NCI-H2107 (cell line): ENCODE measurements at places on chromosomes 3 and 15.

GRCh38 chr3:98331329-98331728 lies 22.3 kb upstream of the OR5K4 start:
- DNase-seq = no peak

- no peak for DNase-seq
Measured at GRCh38 chr3:163929069-163929652, 1149.1 kb downstream of the SI start.

GRCh38 chr3:81929697-81930096 lies 168.3 kb upstream of the GBE1 start:
- DNase-seq = no peak

- DNase-seq = no peak
Measured at GRCh38 chr3:105822171-105823123, 46.4 kb downstream of the CBLB start.

- no peak for DNase-seq
Measured at GRCh38 chr3:14472471-14473351, 67.4 kb downstream of the GRIP2 start.

- DNase-seq = no peak
Measured at GRCh38 chr3:132544130-132544529, 52.9 kb upstream of the ACKR4 start.

DNA sequence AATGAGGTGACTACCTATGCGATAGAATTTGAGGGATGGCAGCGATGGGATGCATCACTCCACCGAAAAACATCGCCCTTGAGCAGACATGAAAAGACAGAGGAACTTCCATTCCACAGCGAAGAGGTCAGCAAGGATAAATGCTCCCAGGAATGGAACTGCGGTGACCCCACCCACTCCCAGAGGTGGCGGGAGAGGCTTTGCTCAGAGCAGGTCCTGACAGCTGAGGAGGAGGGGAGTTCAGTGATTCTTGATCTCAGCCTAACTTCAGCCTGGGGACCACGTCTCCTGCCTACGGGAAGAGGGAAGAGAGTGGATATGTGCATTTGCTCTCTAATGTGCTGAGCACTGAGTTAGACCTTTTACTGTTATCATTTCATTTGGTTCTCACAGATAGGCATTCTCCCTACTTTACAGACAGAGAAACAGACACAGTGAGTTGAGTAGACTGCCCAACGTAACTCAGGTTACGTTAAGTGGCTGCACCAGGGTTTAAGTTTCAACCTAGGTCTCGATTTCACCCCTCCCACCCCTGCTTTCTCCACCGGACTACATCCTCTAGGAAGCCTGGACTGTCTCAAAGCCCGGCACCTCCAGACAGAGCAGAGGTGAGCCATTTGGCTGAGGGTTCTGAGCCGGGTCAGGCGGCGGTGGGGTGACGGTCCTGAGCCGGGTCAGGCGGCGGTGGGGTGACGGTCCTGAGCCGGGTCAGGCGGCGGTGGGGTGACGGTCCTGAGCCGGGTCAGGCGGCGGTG lies 170.0 kb downstream of the RAB11A start:
- no peak for DNase-seq

DNA sequence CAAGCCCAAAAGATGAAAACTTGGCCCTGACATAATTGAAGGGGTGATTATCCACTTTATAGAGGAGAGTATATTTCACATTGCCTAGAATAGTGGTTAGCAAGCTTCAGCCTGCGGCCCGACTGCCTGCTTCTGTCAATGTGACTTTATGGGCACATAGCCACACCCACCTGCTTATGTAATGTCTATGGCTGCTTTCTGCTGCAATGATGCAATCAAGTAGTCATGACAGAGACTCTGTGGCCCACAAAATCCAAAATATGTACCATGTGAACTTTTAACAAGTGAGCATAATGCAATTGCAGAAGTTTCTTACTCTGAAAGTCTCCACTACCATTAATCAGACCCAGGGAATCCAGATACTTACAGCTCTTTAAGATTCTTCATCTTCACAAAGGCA lies 103.1 kb downstream of the LRIG1 start:
- DNase-seq = no peak

GRCh38 chr3:137687181-137687879 lies 76.8 kb upstream of the SOX14 start:
- DNase-seq = no peak

DNA sequence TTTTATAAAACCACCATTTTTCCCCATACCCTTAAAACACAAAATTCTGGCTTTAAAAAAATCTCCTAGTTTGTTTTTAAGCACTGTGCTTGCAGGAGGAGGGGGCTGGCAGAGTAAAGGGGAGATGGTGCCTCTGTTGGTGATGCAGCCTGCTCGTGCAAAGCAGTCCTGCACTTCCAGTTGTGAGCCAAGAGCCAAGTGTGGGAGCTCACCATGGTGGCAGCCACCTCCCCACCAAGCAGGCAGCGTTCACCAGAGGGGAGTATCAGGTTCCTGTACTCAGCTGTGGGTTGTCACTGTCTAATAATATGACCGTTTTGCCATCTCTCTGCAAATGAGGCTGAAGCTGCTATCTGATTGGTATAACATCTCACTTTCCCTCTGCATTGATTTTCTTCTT lies 164.8 kb downstream of the SYNPR start:
- no peak for DNase-seq

- no peak for DNase-seq
Measured at GRCh38 chr3:197430934-197431333, 124.8 kb downstream of the BDH1 start.

DNA sequence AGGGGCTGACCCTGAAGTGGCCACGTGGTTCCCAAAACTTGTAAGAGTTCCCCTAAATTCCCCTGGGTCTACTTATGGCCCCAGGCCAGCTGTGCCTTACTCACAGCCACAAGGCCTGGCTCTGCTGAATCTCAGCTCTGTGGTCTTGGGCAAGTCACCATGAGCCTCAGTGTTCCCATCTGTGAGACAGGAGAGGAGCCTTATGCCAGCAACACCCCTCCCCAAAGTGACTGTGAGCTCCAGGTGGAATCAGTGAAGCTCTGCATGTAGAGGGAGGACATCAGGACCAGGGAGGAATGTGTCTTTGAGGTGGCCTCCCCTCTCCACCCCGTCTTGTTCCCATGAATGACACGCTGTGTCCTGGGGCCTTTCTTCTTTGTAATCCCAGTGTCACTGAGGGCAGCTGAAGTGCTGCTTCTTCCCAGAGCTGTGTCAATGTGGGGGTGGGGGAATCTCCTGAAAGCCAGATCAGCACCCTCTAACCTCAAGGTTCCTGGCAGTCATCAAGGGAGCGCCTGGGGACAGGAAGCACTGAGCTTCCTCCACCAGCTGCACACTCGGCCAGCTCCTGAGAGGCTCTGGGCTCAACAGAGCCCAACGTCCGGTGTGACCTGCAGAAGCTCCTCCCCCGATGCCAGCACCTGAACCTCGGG lies 258.9 kb downstream of the UACA start:
- DNase-seq = no peak

DNA sequence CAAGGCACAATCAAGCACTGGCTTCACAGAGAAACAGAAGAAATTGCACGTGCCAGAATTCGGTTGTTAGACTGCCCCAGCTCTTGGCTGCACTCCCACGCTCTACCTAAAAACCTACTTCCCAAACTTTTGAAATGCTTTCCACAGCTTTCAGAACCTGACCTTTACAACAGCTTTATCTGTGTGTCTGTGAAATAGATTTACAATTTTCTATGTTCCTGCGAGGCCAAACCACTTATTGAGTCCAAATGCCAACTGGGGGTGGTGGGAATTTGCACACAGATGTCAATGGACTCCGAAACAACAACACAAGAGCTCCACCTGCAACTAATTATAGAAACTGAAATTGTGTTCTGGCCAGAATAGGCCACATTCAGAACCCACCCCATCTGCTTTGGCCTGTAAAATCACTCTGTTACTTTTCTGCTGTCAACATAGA lies 44.6 kb downstream of the ERC2 start:
- DNase-seq = no peak

GRCh38 chr3:128489674-128489926 lies 3.4 kb downstream of the GATA2 start:
- DNase-seq = no peak

DNA sequence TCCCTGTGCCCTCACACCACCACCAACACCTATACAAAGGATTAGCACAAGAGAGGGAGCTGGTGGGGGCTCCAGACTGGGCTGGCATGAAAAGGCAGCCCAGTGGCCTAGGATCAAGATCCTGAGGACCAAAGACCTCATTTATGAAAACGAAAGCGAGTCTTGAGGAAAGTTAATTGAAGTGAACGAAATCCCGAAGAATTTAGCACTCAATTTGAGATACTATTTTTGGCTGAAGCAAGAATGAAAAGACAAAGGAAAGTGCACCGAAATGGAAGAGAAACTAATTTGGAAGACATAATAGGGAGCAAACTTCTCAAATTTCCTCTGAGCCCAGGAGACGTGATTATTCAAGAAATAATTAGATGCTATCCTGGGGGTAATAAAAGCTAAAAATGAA lies 68.7 kb upstream of the SLC6A11 start:
- no peak for DNase-seq

DNA sequence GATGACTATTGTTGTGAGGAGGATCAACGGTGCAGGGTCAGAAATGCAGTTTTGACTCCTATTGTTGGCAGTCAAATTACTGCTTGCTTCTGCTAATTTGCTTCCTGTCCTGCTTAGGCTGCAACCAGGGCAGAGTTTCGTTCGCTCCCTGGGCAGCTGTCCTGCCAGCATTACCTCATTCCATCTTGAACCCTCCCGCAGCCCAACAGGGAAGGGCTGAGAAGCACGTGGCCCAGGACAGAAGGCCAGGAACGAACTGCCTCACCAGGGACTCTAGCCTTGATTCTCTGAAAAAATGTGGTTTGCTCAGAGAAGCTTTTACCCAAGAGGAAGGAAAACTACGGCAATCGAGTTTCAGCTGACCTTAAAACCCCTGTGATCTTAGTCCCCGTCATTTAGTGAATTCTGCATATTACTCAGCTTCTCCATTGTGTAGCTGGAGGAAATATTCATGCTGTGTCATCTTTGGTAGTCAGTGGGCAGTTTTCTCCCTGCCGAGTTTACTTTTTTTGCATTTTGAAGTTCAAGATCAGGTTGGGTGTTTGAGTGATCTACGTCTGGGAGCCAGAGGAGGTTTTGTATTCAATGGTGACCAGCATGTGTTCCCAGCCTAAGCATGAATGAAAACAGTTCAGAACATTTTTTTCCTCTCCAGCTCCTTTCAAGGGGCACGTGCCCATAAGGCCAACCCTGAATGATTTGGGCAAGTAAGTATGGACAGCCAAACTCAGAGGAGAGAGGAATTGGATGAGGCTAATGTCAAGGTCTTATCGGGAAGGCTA lies 23.0 kb downstream of the TLNRD1 start:
- no peak for DNase-seq

- no peak for DNase-seq
Measured at GRCh38 chr3:136078421-136079364, 113.2 kb downstream of the PPP2R3A start.

DNA sequence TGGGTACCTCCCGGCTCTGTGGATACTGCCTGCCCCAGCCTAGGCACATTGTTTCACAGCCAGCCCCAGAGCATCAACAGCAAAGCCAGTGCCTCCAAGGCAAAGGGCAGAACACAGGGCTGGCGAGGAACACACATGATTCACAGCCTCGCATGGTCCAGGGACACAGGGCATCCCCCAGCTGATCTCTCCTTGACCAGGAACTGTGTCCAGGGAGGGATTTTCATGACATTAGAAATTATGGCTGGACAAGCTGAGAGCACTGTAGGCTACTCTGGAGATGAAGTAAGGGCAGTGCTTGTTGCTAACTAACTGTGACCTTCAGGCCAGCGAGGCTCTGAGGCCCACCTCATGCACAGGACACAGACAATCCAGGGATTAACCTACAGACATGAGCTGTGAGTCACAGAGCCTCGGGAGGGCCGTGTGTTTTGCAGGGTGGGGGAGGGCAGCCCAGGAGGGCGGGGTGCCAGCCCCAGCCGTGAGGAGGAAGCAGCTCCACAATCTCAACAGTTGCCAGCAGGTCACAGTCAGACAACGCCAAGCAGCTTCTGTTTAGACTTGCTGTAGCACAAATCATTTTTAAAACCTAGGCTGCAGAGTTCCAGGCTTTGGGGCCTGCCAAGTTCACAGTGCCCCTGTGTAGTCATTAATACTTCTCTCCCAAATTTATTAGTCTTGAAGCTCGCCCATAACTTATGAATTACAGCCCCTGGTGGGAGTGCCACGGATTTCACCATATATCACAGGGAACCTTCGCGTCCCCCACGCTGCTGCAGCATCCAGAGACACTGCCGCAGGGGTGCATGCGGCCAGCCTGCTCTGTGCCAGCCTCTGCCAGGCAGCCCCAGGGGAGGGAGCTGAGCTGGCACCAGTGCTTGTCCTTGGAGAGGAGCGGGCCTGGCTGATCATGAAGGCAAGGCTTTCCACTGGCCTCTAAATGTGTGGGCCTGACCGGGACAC lies 114.7 kb downstream of the ETFA start:
- no peak for DNase-seq

GRCh38 chr3:25084016-25084415 lies 344.0 kb upstream of the RARB start:
- DNase-seq = no peak

- DNase-seq = no peak
Measured at GRCh38 chr15:65532738-65533051, 2.4 kb downstream of the HACD3 start.

DNA sequence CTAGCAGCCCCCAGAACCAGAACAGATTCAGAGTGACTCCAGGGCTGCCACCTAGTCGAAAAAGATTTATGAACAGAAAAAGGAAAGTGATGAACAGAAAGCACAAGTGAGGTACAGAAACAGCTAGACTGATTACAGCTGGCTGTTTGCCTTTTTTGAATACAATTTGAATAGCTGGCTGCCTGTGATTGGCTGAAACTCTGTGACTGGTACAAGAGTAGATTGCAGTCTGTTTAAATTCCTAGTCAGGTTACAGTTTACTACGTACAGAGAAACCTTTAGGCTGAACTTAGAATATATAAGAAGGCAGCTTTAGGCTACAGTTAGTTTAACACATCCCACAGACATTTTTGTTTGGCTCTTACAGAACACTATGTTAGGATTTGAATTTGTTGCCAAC lies 10.0 kb downstream of the CCDC13 start:
- DNase-seq = no peak

DNA sequence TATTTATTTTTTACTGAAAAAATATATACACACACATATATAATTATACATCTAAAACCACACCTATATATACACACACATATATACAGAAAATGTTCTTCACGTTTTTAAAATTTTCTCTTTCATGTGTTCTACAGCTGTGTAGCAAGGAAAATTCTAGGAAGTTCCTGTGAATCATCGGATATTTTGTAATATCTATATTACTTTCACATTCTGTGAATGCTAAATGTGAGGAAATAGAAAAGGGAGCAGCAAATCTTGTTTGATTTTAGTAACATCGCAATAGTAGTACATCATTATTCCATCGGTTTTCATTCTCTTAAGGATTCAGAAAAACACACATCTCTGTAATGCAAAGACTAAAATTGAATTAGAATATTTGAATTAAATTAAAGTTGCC lies 836.8 kb upstream of the NECTIN3 start:
- DNase-seq = no peak

GRCh38 chr3:58135712-58136543 lies 74.8 kb downstream of the DNASE1L3 start:
- DNase-seq = no peak

- DNase-seq = no peak
Measured at GRCh38 chr3:50604628-50605588, 6.7 kb downstream of the CISH start.

- DNase-seq = no peak
Measured at GRCh38 chr3:134970895-134971294, 175.8 kb downstream of the EPHB1 start.

- DNase-seq = no peak
Measured at GRCh38 chr3:149898771-149899170, 71.9 kb downstream of the PFN2 start.
